ENCODE measurements at places on chromosomes 2 and 18.
A peak's percentile ranks its signal among the peaks of the same experiment; 100 is the strongest.

GRCh38 chr2:168457190-168457895, 1.3 kb downstream of the CERS6 start:
- no peak for DNase-seq

DNA sequence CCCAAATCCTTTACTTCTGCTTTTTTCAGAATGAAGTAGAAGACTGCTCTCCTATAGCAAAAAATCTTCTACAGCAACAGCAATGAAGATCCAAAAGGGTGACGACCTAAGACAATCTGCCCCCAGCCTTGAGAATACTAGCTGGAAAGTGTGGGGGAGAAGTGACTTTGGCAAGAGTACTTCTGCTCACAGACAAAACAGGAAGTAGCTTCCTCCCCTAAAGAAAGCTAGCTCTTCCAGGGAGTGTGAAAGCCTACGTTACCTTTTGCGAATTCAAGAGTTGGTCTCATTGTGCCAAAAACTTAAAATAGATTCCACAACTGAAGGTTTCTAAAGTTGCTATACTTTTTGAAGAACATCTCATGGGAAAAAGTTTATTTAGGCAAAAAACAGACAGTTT, 1069.2 kb upstream of the CHAC2 start:
- no peak for DNase-seq

DNA sequence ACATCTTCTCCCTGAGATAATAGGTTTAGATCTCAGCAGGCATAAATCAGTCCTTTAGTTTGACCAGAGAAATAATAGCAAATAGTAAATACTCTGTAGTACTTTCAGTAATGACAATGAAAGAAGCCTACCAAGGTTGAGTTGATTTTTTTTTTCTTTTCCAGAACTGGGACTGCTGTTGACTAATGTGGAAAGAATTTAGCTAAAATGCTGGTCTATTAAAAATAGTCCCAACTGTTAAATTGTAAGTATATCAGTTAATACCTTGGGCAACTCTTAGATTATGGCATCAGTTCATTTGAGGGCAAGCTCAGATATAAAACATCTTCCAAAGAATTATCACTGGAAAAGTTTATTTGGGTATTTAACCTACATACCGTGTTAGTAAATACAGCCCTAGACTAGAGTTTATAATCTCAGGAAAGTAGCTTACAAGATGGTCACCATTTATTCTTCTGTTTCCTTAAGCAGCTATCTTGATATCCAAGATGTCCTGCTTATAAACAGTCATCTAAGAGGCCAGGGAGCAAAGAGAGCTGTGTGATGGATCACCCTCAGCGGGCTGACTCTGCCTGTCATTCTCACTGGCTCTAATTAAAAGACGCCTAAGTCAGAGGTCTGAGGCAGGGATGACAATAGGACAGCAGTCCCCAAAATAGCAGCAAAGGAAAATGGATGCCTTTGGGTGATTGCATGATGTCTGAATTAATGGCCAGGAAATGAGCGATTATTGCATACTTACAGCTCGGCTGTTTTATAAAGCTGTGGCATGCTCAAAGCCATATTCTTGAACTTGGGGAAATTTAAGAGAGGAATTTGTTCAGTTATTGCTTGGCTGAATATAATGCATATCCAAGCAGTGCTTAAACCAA, 121.3 kb downstream of the MTX2 start:
- DNase-seq = no peak

DNA sequence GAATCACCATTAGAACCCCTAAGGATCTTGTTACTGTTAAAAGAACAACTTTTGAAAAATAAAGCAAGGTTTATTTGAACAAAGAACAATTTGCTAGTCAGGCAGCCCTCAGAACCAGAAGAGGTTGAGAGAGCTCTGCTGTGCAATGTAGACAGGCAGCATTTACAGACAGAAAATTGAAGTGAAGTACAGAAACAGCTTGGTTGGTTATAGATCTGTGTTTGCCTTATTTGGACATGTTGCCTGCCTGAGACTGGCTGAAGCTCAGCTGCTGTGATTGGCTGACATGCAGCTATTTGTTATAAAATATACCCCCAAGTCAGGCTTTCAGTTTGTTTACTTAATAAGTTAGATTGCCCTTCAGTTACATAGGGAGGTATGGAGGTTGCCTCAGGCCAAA, 12.5 kb downstream of the MSTN start:
- DNase-seq = no peak

GRCh38 chr2:218343591-218343990, 13.1 kb upstream of the CATIP start:
- DNase-seq = no peak

GRCh38 chr18:11500153-11501122, 109.0 kb upstream of the SLC35G4 start:
- DNase-seq = no peak

GRCh38 chr2:231597014-231597611, 4.4 kb downstream of the TEX44 start:
- no peak for DNase-seq

- peak; percentile 93 for DNase-seq
Measured at GRCh38 chr2:237421542-237422116, 7.7 kb upstream of the COL6A3 start.

DNA sequence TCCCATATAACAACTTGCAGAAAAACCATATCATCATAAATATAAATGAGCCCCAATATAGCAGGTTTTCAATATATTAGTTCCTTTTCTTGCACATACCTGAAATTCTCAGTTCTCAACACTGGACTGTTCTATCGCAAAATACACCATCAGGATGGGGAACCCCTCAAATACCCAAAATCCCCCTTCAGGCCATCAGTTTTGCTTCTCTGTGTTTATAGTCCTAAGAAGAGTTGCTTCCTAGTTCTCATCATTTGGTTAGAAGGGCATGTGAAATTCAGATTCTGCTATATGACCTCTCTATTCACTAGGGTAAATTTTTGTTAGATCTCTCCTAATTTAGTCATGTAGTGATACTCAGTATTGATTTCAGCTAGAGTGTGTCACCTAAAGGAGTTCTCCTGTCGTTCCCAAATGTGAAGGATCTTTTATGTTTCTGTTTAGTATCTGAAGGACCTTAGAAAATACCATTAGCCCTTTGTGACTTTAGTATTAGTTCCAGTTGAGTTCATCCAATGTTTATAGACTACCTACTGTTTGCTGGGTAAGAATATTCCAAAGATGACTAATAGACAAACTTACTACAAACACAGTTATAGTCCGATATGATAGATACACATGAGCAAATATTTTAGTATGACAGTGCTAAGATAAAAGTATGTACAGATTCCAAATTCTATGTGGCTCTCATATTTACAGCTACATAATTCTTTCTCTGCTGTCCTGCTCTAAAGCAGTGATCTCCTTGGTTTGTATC, 115.8 kb downstream of the TTC27 start:
- DNase-seq = no peak

GRCh38 chr2:190277234-190278112, 42.2 kb downstream of the HIBCH start:
- no peak for DNase-seq

- DNase-seq = no peak
Measured at GRCh38 chr18:59881728-59882656, 17.8 kb upstream of the PMAIP1 start.

DNA sequence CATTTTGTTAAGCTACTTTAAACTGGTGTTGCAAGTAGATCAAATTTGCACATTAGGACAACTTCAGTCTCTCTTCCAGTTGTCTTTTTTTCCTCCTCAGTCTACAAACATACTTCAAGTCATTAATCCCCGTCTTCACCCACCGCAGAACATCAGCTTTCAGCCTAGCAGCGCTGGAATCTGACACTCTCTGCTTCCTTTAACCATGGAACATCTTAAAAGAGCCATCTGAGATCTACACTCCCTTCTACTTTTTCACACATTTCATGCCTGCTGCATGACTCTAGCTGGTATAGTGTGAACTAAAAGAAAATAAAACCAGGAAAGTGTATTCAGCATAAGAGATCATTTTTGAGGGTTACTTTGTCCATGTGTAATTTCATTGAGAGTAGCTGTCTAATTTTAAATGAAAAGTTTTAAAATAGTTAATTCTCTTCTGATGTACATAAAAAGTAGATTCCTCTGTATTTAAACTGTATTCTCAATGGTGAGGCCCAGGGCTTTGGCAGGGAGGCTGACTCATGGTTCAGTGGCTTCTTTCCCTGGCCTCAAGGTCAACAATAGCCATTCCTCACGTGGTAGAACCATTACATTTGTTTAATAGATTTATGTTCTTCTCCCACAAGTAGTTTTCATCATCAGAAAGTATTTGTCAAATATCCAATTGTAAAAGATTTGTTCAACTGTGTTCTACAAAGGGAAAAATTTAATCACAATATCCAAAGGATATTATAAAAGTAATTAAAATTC, 16.5 kb downstream of the SGPP2 start:
- DNase-seq = no peak

DNA sequence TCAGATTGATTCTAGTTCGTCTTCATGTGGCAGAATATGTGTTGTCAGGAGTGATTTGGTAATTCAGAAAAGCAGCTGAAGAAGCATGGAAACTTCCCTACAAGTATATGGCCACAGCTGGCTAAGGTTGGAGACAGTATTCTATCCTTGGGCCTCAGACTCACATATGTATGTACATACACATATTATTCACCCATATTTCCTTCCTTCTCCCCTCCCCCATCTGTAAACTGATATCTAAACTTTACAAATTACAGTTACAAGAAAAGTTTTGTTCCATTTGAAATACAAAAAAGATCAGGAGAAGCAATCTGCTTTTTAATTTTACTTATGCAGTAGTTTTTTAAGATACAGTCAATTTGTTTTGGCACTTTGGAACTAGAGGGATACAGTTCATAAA, 3.1 kb downstream of the SP3 start:
- DNase-seq = no peak

GRCh38 chr2:101949304-101949703, 42.5 kb upstream of the IL1R2 start:
- DNase-seq = no peak

DNA sequence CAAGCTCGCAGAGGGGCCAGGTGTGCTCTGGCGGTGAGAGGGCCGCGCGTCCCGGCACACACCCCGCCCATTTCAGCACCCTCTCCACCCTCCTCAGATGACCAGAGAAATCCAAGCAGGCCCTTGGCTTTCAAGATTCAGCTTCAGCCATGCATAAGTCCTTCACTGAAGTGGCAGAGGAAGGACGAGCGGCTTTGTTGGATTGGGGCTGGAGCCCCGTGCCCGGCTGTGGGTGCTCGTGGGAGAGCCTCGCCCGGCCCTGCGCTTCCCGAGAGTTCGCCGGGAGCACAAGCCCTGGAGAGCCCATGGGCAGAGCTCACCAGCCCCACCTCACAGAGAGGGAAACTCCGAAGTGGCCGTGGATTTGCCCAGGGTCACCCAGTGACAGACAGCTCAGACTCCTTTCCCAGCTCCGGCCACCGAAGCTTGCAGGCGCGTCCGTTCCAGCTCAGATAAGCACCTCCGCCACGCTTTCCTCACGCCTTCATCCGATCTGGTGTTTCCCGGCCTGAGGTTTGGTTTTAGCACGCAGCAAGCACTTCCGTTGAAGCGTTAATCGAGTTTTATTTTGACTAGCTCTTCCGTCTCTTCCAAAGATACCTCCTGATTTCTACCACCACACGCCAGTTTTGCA, 45.6 kb upstream of the MTCL1 start:
- DNase-seq = no peak

- DNase-seq = peak; percentile 71
Measured at GRCh38 chr2:236177967-236178889, 10.0 kb upstream of the GBX2 start.

GRCh38 chr2:1694371-1695271, 49.7 kb downstream of the PXDN start:
- no peak for DNase-seq

GRCh38 chr2:187054501-187055319, 205.7 kb upstream of the ZSWIM2 start:
- no peak for DNase-seq

DNA sequence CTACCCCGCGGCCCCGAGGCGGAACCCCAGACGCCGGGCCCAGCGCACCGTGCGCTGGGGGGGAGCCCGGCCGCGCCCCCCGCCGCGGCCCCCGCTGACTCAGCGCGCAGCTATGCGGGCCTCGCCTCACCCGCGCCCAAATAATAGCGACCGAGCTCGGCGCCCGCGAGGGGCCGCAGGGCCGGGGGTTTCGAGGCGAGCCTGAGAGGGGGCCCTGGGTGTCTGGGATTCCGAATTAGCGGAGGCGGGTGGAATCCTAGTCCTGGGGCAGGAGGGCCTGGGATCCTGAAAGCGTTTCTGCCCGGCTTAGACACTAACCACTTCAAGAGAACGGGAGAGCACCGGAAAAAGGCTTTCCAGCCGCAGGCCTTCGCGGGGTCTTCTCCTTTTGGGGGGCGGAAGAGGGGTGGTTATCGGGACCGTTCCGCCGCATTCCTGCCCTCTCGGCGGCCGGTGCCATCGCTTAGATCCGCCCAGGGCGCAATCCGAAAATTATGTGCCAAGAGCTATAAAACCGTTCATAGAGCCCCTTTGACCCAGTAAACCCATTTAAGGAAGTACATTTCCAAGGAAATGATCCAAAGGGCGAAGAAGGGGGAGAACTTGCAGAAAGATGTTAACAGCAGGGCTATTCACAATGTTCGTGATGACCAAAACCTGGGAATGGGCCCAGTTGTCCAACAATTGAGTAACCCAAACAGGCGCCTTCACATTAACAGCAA, 681 bp upstream of the ROCK2 start:
- no peak for DNase-seq

DNA sequence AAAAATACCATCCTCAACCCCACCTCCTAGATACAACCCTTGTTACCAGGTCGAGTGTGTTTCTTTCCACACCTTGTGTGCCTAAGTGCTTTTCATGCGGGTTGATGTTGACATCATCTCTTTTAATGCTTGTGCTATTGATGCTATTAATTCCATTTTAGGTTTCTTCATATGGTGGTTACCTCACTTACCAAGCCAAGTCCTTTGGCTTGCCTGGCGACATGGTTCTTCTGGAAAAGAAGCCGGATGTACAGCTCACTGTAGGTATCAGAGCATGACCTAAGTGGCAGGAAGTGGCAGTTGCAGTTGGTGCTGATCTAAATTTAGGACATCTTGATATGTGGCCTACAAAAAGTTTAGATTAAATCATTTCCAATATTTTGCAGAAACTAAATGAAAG, 149.9 kb upstream of the TTC39C start:
- peak; percentile 71 for DNase-seq

DNA sequence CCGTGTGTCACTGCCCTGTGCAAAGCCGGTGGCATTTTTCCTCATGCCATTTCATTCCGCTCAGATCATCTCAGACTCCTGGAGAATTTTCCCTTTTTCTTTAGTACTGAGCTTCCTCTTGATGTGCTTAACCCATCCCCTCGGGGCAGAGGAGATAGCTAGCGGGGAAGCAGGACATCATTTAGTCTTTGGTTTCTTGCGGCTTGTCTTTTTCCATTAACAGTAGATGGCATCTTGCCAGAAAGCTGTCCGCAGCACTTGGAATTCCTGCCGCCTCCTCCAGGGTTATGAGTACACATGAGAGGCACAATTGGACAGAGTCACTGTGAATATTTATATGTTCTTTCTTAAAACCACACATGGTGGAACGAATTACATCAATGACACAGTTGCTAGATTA, 226.6 kb downstream of the ALPK2 start:
- DNase-seq = no peak

GRCh38 chr2:223928113-223929006, 16.8 kb downstream of the WDFY1 start:
- no peak for DNase-seq

GRCh38 chr2:180933332-180933731, 47.1 kb upstream of the UBE2E3 start:
- no peak for DNase-seq

GRCh38 chr2:105338020-105338385, 663 bp downstream of the C2orf49 start:
- no peak for DNase-seq
